ENCODE measurements at places on chromosomes 16 and 17.

- no peak for DNase-seq
Measured at GRCh38 chr17:59427425-59427921, 96.0 kb downstream of the YPEL2 start.

DNA sequence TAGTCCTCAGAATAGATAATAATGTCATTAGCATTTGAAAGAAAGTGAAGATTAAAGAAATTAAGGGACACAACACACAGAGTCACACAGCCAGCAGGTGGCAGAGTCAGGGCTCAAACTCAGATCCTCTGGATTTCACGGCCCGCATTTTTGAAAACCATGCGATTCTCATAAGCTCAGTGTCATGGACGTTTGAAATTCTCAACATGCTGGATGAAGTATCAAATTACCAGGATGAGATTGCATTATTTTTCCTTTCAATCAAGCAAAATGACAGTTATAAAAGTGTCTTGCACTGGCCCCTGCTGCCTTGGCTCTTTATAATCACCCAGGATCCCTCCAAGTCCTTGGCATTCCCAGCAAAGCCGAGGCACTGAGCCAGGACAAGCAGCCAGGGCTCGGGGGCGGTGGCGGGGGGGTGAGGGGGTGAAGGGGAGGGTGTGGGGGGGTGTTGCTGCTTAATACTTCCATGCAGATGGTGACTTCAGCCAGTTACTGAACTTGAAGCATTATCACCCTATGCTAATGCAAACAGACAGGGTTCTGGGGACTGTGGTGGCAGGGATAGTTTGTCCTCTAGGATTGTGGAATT is 6.6 kb upstream of the BMERB1 start:
- DNase-seq = peak; percentile 44

GRCh38 chr17:66056148-66056547 is 135.8 kb downstream of the CEP112 start:
- no peak for DNase-seq

DNA sequence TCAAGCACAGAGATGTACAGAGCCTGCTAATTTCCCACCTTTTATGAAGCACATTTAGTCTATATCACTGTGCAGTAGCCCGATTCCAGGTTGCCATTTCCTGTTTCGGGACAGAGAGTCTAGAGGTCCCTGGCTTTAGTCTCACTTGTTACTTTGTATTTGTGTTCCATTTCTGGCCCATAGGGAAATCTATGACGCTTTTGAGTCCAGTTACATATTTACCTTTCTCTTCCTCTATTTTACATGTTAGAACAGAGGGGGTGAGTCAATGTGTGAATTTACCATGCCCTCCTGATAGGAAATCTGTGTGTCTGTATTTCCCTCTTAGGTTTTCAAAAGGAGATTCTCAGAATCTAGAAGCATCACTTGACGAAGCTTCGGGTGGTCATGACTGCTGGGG is 227.1 kb upstream of the ZFHX3 start:
- no peak for DNase-seq

DNA sequence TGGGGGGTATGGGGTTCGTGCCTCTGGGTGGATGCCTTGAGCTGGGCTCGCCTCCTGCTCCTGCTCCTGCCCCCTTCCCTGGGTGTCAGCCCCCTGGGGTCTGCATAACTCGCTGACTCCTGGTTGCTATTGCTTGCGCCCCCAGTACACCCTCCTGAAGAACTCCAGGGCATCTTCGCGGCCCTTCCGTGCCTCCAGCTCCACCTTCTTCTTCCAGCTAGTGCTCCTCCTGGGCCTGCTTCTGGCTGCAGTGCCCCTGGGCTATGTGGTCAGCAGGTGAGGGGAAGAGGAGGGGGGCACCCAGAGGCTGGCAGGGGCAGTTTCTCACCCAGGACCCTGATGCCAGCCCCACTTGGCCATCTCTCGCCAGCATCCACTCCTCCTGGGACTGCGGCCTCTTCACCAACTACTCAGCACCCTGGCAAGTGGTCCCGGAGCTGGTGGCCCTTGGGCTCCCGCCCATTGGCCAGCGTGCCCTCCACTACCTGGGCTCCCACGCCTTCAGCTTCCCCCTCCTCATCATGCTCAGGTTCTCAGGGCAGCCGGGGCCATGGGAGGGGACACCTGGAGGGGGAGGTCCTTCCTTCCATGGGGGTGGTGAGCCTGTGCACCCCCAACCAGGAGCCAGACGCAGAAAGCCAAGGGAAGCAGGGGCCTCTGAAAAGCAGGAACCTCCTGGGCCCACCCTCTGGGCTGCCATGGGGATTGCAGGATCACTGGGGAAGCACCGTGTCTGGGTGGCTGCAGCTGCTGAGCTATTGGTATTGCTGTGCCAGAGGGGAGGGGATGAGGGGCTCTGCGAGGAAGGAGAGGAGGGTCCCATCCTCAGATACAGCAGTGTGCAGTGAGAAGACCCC is 7.8 kb upstream of the C17orf99 start:
- no peak for DNase-seq

- DNase-seq = no peak
Measured at GRCh38 chr16:88375996-88376834, 6.5 kb upstream of the ZNF469 start.

GRCh38 chr16:57735755-57736418 is at the start of gene KATNB1:
KATNB1 (plus strand) TSS chr16:57735770; CDS start chr16:57737244, 1,474 bp downstream.
- DNase-seq = no peak

- no peak for DNase-seq
Measured at GRCh38 chr17:77460514-77461046, 319.8 kb downstream of the SEC14L1 start.

- no peak for DNase-seq
Measured at GRCh38 chr16:88784074-88784855, 755 bp downstream of the PIEZO1 start.

DNA sequence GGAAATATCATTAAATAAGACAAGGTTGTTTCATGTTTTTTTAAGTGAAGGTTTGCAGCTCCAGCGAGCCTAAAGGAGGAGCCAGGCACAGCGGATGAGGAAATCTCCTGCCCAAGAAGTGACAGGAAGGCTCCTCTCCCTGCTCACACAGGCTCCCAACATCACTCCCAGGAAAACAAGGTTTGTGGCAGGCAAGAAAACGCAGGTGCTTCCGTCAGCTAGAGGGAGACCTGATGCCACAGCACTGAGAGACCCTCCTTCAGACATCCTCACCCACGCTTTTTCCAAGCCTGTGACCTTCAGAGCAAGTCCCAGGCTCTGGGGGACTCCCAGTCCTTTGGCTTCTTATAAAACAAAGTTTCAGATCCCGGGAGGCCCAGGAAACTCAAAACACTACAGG is 89.7 kb downstream of the ZNF423 start:
- no peak for DNase-seq

DNA sequence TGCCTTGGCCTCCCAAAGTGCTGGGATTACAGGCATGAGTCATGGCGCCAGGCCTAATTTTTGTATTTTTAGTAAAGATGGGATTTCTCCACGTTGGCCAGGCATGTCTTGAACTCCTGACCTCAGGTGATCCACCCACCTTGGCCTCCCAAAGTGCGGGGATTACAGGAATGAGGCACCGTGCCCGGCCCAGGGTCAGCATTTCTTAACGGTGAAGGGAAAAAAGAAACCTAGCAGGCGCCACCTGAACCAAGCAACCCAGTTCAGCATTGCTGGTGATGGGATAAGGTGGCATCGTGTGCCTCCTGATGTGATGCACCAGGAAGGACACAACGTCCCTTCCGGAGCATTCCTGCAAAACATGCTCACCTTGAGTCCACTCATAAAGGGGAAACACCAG is 2.2 kb upstream of the CLCN7 start:
- no peak for DNase-seq

DNA sequence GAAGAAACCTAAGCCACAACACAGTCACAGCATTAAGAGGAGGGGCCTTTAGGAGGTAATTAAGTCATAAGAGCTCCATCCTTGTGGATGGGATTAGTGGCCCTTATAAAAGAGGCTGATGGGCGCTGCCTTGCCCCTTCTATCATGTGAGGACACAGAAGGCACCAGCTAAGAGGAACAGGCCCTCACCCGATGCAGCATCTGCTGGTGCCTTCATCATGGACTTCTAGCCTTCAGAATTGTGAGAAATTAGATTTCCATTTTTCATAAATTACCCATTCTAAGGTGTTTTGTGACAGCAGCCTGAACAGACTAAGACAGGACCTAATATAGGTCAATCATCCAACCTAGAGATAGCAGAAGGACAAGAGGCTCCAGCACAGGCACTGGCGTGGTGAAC is 120.8 kb downstream of the CDYL2 start:
- no peak for DNase-seq

DNA sequence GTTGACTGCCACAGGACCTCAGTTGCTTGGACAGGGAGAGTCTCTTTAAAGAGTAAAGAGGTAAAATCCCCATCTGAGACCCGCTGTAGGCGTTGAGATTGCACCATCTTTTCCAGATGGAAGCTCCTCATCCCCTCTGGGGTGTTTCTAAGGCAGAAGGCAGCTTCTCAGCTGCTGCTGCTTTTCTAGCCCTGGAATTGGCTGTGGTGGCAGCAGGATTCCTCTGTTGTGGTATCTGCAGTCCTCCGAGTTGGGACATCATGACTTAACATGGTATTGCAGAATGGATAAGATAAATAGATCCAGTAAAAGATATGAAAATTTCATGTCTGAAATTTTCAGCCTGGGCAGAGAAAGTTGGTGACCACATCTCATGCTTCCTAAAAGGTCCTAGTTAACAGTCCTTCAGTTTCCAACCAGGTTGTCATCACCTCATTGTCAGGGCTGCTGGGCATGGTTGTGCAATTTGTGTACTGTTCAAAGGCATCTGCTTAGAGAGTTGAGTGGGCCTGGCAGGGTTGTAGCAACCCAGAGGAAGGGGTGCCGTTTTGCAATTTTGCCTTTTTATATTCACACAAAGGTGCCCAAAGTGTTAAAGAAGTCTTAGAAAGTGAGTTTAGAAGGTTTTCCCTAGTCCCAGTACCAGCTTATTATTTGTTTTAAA is 150.4 kb downstream of the SPECC1 start:
- DNase-seq = no peak

DNA sequence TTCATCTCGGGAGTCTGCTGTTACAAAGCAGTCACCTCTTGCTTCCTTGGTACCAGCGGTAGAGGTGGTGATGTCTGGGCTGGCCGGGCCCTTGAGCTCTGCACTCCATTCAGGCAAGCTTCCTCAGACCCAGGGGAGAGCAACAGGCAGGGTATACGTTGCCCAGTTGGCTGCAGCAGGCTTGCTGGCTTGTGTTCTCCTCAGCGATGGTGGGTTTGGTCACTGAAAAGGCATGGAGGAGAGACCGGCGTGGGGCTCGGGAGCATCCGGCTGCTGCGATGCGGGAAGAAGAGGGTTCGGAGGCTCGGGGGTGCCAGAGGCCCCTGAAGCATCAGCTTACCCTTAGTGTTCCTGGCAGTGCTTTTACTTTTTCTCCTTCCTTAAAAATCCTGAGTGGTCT is 25.8 kb downstream of the SAP30BP start:
- DNase-seq = no peak

- DNase-seq = no peak
Measured at GRCh38 chr17:80633994-80634566, 89.4 kb downstream of the RPTOR start.

DNA sequence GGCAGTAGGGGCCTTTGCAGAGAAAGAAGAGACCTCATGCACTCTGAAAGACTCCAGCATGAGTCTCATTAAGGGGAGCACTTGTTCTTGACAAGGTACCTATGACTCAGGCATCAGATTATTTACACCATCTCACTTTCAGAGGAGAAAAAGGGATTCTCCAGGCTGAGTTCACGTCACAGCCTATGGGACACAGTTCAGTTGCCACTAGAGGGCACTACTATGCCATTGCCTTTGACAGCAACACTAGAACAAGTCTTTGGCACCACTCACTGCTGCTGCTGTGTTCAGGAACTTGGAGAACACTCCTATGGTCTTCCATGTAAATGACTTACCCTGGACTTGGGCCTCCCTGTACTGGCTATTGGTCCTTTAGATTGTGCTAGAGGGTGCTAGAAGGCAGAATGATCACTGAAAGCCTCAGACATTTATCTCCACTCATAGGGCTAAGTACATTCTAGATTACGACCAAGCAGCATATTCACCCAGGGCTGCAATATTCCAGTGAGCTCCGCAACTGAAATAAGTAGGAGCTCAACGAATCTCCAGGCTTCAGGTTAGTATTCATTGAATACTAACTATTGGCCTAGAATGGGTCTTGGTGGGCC is 225.1 kb upstream of the CA10 start:
- peak; percentile 43 for DNase-seq

GRCh38 chr16:84427553-84427952 is 59.2 kb downstream of the ATP2C2 start:
- no peak for DNase-seq

- DNase-seq = no peak
Measured at GRCh38 chr16:4314532-4315185, 1.2 kb upstream of the GLIS2 start.

GRCh38 chr17:66373944-66374817 is 71.8 kb downstream of the PRKCA start:
- no peak for DNase-seq

DNA sequence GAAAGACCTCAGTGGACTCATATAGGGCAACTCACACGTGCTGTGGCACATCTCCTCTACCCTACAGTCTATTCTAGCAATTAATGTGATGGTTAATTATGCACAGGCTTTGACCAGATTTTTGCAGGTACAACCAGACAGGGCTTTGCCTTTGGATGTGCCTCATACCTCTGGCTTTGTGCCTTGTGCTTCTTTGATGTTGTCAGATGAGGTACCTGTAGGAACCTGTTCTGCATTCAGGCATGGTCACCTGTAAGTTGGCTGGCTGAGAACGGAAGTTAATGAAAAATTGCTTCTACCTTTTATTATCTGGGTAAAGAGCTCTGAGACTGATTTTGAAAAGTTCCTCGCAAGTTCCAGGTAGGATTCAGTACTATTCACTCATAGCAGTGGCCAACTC is 462.9 kb upstream of the ZFHX3 start:
- no peak for DNase-seq

- no peak for DNase-seq
Measured at GRCh38 chr17:37463039-37463438, 26.7 kb upstream of the DUSP14 start.

DNA sequence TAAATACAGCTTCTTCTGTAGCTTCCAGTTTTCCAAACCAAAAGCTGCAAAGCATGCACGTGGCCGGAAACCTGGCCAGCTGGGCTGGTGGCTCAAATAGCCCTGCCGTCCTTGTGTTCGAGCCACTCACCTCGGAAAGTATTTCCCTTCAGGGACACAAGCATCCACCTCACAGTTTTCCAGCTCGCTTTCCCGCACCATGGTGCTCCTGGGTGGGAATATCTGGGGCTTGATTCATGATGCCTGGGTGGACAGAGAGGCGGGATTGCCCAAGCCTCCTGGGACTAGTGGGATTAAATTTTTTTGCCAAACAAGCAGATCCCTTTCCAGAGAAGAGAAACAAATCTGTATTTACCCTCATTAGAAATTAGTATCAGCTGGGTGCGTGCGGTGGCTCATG is 7.1 kb upstream of the MVD start:
- no peak for DNase-seq
